ENCODE measurements at places on chromosomes 7 and 10.

GRCh38 chr10:104199567-104199966 lies 32.6 kb downstream of the CFAP43 start:
- DNase-seq: no peak

DNA sequence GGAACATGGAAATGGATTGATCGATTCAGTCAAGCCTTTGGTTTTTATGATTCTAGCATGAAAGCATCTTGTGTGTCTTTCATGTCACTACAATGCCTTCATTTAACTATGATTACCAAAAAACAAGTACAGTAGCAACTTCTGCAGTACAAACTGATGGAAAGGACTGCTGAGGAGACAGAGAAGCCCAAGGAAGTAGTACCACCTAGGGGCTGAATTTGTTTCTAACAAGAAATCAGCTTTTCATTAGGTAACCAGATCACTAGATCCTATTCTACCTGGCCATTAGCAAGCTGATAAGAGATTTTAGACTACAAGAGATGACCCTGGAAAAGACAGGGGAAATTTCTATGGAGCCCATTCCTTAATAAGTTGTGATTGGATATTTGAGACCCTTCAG lies 3.2 kb upstream of the IFIT1 start:
- no peak for DNase-seq

DNA sequence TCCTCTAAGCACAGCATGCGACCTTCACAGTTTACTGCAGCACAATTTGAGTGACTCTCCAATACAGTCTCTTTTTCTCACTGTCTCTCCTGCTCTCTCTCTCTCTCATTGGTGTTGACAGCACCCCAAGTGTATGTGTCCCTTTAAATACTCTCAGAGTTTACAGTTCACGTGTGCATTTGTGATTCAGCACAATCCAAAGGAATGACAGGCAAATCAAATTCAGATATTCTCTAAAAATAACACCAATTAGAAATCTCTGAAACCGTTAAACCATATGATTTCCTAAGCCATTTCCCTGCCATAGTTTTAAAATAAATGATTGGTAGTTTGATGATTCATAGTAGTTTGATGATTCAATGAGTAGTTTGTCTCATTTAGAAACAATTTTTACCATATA lies 104.0 kb upstream of the GAD2 start:
- DNase-seq: no peak

DNA sequence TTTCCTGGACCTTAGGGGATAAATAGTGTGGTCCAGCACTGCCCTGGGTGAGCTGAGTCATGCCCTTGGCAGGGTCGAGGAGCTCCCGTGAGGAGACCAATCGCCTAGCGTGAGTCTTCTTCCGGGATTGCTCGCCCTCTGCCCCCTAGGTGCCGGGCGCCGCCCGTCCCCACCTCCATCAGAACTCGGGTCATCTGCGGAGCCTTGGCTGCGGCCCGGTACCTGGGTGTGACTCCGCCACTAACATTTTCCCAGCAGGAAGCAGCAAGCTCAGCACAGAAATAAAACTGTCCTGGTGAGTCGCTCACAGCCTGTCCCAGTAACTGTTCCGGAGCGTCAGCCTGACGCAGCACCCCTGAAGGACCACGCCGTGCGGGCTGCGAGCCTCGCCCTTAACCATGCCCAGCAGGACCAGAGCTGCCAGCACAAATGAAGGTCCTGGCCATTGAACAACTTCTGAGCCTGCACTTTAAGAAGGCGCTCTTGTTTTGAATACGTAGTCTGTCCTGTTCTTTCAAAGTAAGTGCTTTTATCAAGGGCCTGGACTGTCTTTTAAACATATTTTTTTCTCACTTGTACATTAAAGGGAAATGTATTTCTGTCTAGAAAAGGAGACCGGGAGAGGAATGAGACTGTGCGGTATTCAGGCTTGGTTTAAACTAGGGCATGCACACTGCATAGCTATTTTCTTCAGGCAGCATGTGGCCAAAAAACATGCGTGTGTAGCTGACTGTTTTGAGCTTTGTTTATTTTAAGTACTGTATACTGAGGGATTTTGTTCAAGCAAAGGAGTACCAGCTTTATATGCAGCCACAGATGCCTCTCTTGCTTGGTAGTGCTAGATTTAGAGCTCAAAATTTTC lies 136.7 kb downstream of the HECW1 start:
- no peak for DNase-seq

DNA sequence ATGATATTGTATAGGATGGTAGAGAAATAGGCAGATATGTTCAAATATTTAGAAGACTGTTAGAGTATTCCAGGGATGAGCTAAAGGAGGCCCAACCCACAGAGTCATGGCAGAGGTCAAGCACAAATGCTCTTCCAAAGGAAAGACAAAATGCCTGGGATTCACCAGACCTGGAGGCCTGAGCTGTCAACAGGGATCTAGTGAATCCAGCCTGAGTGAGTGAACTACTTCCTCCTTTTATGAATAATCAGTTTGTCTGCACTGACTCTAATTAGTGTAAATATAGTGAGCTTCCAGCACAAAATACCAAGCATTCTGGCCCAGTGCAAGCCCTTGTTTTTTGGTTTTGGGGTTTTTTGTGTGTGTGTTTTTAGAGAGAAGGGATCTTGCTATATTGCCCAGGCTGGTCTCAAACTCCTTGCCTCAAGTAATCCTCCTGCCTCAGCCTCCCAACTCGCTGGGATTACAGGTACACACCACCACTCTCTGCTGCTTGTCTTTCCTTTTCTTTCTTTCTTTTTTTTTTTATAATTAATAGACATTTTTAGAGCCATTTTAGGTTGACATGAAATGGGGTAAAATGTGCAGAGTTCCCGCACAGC lies 244.4 kb downstream of the SKIDA1 start:
- DNase-seq: no peak

GRCh38 chr10:97171001-97171400 lies 14.8 kb downstream of the SLIT1 start:
- no peak for DNase-seq
